ENCODE measurements at places on chromosomes 6 and 20. TPM values are rescaled to one million over a fixed set of nuclear protein-coding genes. Genes with fewer than 3 reads are reported as not detected.

DCDC2 gene
- not detected for total RNA-seq

SYNDIG1 gene
- total RNA-seq = not detected

SNAI1 gene
- 0.86 TPM for total RNA-seq

CDSN gene
- not detected for total RNA-seq

MATN4 gene
- total RNA-seq = not detected

SLC22A1 gene
- total RNA-seq = not detected

EYS gene
- total RNA-seq = not detected

EFCAB8 gene
- 0.07 TPM for total RNA-seq

BHLHE23 gene
- not detected for total RNA-seq

TP53TG5 gene
- not detected for total RNA-seq

ZNF341 gene
- 1.1 TPM for total RNA-seq

GGTLC1 gene
- not detected for total RNA-seq

BPIFB4 gene
- total RNA-seq = not detected

BACH2 gene
- total RNA-seq = 0.39 TPM

TCF21 gene
- not detected for total RNA-seq

IPCEF1 gene
- under 0.01 TPM for total RNA-seq

TREM1 gene
- total RNA-seq = not detected

FOXC1 gene
- 13.8 TPM for total RNA-seq

MMS22L gene
- 26.8 TPM for total RNA-seq

PRDM13 gene
- total RNA-seq = not detected

SIRPD gene
- total RNA-seq = not detected

CST1 gene
- 0.26 TPM for total RNA-seq

EPB41L1 gene
- total RNA-seq = 10.7 TPM

COL21A1 gene
- 0.13 TPM for total RNA-seq

GATA5 gene
- total RNA-seq = 0.07 TPM

ERVFRD-1 gene
- not detected for total RNA-seq

ADGRF4 gene
- not detected for total RNA-seq

SNAP25 gene
- total RNA-seq = not detected

RNF114 gene
- total RNA-seq = 33.2 TPM

HLA-DPA1 gene
- not detected for total RNA-seq

PKIB gene
- 0.13 TPM for total RNA-seq

TMEM242 gene
- 5.7 TPM for total RNA-seq

KPNA5 gene
- 12.2 TPM for total RNA-seq

CYP21A2 gene
- total RNA-seq = not detected

MRPL2 gene
- total RNA-seq = 24.3 TPM

FAXC gene
- 0.07 TPM for total RNA-seq

PTCRA gene
- not detected for total RNA-seq

AIF1 gene
- total RNA-seq = not detected
